Stimulated activated CD4-positive, alpha-beta T cell treated with anti-CD3 and anti-CD28 coated beads, Interleukin-4, amount 100 ng/mL, for 48 hours (primary cell): ENCODE measurements at places on chromosomes 12 and 14.

DNA sequence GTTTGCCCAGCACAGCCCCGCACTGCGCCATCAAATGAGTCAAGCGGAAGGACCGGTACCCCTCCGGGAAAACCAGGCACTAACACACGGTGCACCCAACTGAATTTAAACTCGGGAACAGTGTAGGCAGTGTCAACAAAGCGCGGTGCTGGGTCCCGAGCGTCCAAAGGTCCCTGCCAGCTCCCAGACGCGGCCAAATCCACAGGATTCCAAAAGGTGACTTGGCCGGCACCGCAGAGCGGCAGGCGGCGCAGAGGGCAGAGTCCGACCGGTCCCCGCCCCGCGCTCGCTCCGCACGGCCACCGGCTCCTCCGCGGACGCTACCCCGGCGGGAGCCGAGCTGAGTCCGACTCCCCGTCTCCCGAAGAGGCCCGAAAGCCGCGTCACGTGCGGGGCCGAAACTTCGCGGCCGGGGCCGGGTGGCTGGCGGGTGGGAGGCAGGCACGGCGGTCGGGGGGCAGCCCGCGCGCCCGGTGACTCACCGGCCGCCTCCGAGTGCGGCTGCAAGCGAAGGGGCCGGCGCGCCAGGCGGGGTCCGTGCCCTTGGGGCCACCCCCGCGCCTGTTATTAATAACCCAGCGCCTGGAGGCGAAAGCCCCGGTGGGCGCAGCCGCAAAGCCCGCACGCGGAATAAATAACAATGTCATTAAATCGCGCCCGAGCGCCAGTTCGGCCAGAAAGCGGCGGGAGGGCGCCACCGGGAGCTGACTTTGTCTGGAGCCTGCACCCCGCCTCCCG, 863 bp downstream of the DENND5B start:
- peak; percentile 8 for DNase-seq

GRCh38 chr12:100995201-100995600, 200.6 kb downstream of the ANO4 start:
- DNase-seq, result no peak

- no peak for DNase-seq
Observed at GRCh38 chr14:68088451-68088854, 268.9 kb downstream of the RAD51B start.

DNA sequence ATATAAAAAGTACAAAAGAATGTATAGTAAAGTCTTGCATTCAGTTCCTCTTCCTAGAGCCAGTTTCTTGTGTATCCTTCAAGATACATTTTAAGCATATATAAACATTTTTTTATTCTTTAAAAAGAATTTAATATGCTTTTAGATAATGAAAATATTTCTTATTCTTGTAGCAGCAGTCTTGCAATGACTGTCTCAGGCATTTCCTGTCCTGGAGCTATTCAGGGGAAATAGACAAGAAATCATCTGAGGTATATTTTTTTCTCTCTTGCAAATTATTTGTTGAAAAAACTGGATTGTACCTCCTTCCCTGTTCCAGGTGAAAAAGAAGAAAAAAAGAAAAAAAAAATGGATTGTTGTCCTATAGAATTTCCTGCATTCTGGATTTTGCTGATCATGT, 17.0 kb upstream of the ERBB3 start:
- DNase-seq, result no peak
